Mucosa of gallbladder (tissue), 1 donor: ENCODE measurements at places on chromosomes 1 and 21. TPM values are rescaled to one million over a fixed set of nuclear protein-coding genes. Genes with fewer than 3 reads are reported as not detected.

DNA sequence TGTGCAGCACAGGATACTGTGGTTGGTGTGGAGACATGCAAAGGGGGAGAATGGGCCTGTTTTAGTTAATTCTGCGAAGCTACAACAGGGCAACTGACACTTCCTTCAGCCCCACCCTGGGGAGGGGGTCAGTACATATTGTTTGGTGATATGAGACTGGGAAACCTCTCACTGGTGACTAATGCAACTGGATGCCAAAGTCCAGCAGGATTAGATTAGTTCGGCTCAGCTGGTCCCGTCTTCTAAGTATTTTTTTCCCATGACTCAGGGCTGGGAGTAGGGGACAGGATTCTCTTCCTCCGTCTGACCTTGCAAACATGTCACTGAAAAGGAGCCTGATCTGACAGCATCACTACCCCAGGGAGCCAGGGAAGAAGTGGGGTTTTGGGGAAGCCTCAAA lies 43.0 kb downstream of the PLXNA2 start:
- DNase-seq: peak; percentile 86

DNA sequence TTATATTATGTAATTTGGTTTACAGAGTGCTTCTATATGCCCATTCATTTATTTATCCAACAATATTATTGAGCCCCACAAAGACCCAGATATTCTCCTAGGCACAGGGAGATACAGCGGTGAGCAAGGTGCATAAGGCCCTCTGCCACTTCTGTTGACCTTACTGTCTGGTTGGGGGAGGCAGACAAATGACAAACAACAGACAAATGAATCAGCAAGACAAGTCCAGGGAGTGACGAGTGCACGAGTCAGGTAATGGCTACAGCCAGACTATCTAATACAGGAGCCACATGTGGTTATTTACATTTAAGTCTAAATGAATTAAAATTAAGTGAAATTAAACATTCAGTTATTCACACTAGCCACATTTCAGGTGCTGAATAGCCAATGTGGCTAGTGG lies 22.0 kb upstream of the BCAR3 start:
- DNase-seq: no peak

DNA sequence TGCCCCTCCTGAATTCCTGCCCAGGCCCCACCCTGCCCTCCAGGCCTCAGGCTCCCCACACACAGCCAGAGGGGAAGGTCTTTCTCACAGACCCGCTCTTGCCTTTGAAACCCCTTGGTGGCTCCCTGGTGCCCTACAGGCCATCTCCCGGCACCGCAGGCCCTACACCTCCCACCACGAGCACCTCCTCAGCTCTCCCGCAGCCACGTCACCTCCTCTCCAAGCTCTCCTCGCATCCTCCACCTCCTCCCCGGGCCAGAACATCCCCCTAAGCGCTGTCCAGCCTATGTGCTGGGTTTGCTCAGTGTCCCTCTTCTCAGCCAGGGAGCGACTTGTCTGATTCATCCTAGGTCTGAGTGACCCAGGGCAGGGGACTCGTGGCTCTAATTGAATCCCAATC lies 66.4 kb downstream of the DMRTB1 start:
- DNase-seq: no peak

- no peak for DNase-seq
These were observed 12.6 kb downstream of the GBP5 start for GRCh38 chr1:89260042-89260441.

GRCh38 chr1:23562137-23562876 lies 3.0 kb upstream of the ID3 start:
- peak; percentile 87 for DNase-seq

PALMD gene
- total RNA-seq: 5.9 TPM

GRCh38 chr1:1678581-1679380 lies 13.8 kb downstream of the SLC35E2B start:
- DNase-seq: peak; percentile 87

DNA sequence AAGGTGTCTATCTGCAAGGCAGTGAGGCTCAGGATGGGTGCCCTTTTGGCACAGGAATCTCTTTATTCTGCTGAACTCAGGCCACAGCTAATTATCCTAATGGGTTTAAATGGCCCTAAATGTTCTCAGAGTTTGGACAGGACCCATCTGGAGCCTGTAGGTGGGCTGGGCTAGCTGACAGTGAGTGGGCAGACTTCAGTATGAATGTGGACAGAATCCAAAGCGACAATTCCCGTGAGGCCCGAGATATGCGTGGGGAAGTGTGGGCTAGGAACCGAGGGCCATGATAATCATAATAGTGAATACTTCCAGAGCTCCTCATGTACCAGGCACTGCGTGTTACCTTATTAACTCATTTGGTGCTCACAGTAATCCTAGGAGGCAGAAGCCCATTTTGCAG lies 165.3 kb downstream of the GRIK3 start:
- DNase-seq: no peak

DNA sequence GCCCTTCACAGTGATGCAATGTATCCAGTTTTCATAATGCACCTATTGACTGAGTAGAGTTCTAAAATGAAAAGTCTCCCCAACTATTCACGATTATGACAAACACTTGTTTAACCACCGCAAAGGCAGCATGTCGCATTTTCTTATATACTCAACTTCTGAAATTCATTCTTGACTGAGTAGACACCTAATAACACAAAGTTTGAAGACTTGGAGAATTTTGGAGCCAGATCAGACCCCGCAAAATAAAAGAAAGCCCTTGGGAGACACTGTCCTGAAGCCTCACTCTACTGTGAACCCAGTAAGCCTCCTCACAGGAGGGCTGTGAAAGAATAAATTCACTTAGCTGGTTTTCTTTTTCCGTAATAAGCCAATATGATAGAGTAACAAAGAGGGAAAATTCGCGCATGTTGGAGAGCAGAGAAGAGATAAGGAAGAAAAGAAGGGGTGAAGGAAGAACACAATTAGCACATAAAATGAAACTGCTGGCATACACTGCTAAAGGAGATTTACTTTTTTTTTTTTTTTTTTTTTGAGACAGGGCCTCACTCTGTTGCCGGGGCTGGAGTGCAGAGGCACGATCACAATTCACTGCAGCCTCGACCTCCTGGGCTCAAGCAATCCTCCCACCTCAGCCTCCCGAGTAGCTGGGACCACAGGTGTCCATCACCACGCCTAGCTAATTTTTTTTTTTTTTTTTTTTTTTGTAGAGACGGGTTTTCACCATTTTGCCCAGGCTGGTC lies 492 bp upstream of the COLGALT2 start:
- no peak for DNase-seq

DNA sequence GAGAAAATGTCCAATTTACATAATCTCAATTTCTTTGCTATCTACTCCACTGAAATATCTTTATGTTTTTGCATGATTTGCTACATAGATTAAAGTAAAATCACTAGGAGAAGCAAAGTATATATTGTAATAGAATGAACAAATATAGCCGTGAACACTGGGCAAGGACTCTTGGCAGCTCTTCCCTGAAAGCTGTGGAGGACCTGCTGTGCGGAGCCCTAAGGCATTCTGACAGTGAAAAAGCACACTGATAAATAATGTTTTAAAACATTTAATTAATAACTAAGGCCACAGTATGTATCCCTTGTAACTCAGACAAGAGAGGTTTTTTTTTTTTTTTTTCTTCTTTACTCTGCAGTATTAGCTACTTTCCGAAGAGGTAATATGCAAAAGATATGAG lies 256.1 kb upstream of the DPYD start:
- no peak for DNase-seq

DNA sequence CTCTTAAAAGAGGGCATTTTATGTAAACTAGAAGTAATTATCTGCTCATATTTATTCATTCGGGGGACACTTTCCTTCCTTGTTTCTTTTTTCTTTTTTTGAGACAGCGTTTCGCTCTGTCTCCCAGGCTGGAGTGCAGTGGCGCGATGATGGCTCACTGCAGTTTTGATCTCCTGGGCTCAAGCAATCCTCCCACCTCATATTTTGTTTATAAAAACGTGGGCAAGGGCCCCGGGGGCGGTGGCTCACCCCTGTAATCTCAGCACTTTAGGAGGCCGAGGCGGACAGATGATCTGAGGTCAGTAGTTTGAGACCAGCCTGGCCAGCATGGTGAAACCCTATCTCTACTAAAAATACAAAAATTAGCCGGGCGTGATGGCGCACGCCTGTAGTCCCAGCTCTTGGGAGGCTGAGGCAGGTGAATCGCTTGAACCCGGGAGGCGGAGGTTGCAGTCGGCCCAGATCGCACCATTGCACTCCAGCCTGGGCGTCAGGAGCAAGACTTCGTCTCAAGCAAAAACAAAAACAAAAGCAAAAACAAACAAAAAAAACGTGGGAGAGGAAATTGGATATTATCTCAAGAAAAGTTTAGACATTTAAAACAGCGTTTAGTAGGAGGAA lies 926 bp upstream of the DFFA start:
- DNase-seq: no peak

- DNase-seq: peak; percentile 83
These were observed 96.6 kb downstream of the FGGY start for GRCh38 chr1:59393211-59394180.

CSF3R gene
- total RNA-seq: 13.2 TPM

- no peak for DNase-seq
These were observed 1.8 kb downstream of the ARNT start for GRCh38 chr1:150874455-150875196.

FCRL6 gene
- 0.81 TPM for total RNA-seq

DNA sequence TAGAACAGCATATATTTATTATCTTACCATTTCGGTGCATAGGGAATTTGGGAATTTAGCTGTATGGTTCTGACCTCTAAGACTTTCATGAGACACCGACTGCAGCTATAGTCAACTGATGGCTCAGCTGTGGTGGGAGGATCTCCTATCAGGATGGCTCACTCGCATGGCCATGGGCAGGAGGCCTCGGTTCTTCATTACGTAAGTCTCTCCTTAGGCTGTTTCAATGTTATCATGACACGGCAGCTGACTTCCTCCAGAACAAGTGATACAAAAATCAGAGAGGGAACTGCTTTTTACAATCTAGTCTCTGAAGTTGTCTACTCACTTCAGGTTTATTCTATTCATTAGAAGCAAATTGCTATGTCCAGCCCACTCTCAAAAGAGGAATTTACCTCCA lies 13.3 kb upstream of the CAPN8 start:
- DNase-seq: no peak

ARHGEF16 gene
- 81.4 TPM for total RNA-seq

PRAMEF13 gene
- not detected for total RNA-seq

GRCh38 chr1:8938232-8938999 lies 7.3 kb upstream of the CA6 start:
- no peak for DNase-seq

GRCh38 chr1:162187687-162188276 lies 118.3 kb downstream of the NOS1AP start:
- DNase-seq: no peak

WDR64 gene
- not detected for total RNA-seq

DNA sequence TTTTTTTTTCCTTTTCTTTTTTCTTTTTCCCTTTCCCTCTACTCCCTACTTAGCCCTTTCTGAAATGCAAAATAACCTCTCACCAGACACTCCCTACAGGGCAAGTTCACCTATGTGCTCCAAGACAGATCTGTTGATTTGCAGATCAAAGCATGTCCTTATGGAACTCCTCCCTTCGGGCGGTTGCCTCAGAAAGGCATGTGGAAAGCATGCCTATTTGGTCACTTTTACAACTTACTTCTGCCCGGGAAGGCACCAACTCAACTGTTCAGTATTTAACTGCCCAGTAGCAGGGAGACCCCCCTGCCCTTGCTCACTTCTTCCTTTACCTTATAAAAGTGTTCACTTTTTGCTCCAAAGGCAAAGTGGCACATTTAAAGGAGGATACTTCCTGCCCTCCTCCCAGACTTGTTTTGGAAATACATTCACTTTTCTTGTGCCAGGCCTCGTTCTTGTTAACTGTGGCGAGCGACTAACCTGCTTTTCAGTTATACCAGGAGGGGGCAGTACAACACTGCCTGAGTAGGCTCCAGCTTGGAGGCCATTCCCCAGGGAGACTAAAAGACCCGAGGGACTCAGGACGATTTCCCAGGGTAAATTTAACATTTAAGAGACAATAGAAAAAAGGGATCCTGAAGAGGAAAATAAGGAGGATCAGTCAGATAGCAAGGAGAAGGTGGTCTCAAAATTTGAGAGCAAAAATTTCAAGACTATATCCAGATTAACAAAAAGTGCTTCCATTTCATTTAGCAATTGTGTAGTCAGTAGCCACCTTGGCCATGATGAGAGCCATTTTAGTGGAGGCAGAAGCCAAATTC lies 12.3 kb upstream of the SLAMF7 start:
- DNase-seq: peak; percentile 57

DNA sequence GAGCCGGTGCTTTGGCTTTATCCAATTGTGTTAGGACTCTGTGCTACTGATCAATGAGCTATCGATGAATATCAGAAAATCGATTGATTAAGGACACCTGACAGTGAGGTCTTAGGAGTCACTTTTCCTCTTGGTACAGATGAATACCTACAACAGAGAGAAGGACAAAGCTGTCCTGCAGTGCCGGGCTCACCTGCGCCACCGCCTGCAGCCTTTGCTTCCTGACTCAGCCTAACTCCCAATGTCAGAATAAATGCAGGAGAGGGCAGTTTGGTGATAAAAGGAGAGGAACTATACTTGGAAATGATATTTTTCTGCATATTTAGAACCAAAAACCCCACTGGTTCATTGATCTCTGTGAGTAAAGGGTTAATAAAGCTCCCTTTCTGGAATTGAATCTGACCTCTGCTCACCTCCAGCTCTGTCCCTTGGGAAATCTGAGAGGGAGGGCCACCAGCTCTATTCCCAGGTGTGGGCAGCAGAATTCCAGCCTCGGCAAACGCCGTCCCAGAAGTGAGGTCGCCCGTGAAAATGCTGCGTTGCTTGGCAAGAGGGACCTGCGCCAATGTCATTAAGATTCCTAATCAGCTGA lies 39.3 kb downstream of the POFUT2 start:
- DNase-seq: no peak

GRCh38 chr1:28417441-28417922 lies 47.9 kb downstream of the PHACTR4 start:
- peak; percentile 14 for DNase-seq

TAS1R2 gene
- not detected for total RNA-seq

GRCh38 chr21:46457801-46458314 lies 833 bp upstream of the DIP2A start:
- DNase-seq: peak; percentile 19

GRCh38 chr1:94854458-94855306 lies 34.5 kb downstream of the SLC44A3 start:
- peak; percentile 91 for DNase-seq

DNA sequence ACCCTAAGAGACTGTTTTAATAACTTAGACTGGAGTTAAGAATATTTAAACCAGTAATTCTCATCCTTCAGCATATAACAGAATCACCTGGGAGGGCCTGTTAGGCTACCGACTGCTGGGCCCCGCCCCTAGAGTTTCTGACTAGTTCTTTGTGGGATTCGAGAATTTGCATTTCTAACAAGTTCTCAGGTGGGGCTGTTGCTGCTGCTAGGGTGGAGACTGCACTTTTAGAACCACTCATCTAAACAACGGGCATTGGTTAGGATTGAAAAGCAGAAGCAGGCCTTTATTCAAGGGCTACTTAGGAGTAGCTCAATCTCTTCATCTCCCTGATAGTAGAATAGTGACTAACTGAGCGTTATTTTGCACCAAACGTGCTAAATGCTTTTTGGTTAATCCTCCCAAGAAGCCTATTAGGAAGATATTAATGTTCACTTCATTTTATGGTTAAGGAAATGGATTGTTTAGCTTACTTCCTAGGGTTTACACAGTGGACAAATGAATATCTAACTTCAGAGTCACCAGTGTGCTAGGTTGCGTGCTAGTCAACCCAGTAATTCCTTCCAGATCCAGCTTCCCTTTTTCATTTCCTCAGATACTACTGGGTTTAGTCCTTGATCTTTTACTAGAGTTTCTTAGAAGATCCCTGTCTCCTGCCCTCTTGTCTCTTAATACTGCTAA lies 31.1 kb upstream of the UAP1 start:
- DNase-seq: no peak

AQP10 gene
- total RNA-seq: 0.32 TPM

GRCh38 chr1:75257424-75257823 lies 123.2 kb downstream of the LHX8 start:
- DNase-seq: no peak
